ENCODE measurements at places on chromosomes 11 and 22.

- no peak for DNase-seq
These were observed 37.1 kb downstream of the TST start for GRCh38 chr22:36982136-36982535.

GRCh38 chr22:25747245-25747944 lies 5.4 kb downstream of the MYO18B start:
- peak; percentile 85 for DNase-seq

DNA sequence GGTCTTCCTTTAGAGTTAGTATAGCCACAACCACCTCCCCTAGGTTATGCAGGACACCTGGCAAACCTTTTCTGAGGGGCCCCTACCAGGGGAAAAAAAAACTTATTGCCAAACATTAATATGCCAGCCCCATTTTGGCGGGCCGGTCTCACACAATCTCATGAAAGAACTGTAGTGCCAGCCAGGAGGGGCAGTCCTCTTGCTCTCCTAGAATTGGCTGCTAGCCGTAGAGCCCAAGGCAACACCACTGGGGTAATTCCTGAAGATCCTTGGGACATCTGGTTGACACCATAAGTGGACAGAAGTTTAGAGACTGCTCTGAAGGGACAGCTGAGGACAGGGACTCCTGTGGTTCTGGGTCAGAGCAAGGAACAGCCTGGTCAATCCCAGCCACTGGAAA lies 24.2 kb downstream of the NAV2 start:
- no peak for DNase-seq

DNA sequence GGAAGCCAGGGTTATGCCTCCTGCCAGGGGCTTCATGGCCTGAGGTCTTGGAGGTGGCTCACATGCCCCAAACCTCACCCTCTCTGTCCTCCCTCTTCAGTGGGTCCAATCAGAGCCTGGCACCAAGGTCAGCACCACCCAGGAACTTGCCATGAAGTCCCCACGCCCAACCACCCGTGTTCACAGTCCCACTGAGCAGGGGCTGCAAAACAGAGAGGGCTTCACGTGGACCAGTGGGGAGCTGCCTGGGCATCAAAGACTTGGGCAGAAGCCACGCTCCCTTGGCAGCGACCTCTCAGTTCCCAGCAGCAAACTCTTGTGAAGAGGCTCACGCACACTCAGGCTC lies 425.8 kb upstream of the B3GAT1 start:
- DNase-seq: no peak

- DNase-seq: peak; percentile 53
These were observed 34.4 kb upstream of the CD5 start for GRCh38 chr11:61067782-61068446.

DNA sequence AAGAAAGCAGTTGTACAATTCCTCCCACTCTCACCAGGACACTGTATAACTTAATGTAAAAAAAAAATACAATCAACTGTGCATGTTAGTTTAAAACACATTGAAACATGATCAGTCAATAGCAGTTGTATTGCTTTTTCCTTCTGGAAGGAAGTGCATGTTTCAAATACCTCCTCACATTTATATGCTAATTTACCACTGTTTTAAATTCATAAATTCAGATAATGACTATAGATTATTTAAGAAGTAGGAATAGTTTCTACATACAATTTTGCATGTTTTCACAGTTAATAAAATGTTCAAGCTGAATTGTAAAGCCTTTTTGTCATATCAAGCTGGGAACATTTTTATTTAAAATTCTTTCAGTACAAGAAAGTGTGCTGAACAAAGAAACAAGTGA lies 3.3 kb downstream of the GRIA4 start:
- no peak for DNase-seq

DNA sequence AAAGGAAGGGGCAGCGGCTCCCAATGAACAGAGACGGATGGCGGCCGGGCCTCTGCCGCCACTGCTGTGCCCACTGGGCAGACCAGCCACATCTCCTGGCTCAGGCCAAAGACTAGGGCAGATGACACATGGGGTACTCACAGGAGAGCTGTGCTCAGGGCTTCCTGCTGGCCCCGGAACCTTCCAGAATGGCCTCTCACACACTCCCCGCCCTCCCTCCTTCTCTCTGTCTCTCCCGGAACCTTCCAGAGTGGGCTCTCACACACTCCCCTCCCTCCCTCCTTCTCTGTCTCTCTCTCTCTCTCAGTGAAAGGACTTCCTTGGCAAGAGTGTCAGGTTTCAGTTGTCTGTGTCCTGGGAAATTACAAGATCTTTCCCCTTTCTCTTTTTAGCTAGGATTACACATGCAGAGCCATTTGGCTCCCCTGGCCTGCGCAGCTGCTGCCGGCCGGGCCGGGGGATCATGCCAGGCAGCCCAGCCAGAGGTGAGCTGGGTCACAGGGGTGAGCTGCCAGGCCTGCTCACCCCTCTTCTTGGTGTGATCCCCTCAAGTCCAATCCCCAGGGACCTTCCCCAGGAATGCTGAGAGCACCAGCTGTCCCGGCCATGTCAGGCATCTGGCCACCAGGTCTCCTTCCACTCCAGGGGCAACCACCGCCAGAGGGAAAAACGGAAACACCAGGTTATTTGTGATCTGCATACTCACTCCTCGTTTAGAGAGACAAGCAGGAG lies 45.3 kb upstream of the ADA2 start:
- peak; percentile 51 for DNase-seq

DNA sequence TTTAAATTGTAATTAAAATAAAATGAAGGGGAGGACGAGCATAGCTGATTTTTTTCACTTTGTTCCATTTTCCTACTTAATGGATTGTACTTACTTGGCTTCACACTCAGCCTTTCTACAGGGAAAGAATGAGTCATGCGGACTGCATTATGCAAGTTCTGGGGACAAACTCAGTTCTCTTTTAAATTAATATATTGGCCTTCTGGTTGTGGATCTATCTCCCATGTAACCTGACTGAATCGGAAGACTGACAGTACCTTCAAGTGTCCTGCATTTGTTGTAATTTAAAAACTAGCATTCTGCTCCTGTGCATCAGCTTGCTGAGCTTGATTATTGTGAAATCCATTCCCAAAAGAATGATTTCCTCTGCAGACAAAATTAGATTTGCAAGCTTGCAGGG lies 12.2 kb downstream of the OR8D1 start:
- DNase-seq: no peak

DNA sequence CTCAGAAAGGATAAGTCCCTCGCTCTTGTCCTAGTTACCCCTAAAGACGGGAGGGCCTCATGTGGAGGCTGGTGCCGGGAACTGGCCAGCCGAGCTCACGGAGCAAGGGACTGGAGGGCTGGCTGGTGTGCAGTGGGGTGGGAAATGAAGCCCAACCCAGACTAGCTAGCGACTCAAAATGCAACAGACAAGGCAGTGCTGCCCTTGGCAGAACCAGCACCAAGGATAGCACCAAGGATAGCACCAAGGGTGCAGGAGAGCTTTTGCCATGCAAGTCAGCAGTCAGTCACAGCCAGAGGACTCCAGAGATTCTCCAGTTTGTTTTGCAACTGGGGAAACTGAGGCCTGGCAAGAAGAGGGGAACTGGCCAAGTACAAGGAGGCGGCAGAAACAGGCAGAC lies 6.5 kb upstream of the BATF2 start:
- DNase-seq: no peak

DNA sequence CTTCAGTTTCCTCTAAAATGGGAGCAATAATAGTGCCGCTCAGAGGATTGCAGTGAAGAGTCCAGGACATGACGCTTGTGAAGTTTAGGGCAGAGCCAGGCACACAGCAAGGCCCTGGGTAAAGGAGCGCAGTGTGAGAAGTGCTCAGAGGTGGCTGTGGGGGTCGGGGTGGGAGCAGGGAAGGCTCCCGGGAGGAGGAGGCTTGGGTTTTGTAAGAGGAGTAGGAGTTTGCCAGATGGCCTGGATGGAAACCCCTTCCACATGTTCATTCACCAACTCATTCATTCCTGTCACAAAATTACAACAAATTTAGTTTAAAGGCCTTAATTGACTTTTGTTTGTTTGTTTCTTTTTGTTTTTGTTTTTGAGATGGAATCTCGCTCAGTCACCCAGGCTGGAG lies 17.0 kb downstream of the CRYBB2 start:
- no peak for DNase-seq

DNA sequence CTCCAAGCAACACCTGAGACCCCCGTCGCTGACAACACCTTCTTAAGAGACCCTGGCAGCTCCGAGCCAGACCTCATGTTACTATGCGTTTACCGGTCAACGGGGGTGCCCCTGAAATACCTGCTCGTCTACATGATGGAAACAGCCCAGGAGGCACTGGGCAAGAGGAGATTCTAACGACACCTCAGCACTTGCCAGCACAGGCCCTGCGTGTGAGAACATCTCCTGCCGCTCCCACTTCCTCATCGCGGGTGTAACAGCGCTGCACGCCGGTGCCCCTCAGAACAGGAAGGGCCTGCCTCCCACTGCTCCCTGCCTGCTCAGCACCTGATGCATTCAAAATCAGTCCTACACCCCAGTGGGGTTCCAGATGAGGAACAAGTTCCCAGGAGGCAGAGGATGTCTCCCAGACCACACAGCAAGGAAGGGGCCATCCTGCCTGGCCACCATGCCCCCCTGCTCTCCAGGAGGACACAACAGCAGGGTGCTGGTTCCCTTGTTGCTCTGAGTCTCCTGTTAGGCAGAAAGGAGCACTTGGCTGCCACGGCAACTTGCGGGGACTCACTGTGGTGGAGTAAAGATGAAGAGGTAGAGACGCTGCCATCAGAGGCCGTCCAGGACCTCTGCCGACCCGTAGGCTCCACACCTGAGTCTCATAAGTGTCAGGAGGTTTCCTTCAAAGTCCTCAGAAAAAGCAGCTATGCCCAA lies 2.1 kb downstream of the TOLLIP start:
- no peak for DNase-seq

DNA sequence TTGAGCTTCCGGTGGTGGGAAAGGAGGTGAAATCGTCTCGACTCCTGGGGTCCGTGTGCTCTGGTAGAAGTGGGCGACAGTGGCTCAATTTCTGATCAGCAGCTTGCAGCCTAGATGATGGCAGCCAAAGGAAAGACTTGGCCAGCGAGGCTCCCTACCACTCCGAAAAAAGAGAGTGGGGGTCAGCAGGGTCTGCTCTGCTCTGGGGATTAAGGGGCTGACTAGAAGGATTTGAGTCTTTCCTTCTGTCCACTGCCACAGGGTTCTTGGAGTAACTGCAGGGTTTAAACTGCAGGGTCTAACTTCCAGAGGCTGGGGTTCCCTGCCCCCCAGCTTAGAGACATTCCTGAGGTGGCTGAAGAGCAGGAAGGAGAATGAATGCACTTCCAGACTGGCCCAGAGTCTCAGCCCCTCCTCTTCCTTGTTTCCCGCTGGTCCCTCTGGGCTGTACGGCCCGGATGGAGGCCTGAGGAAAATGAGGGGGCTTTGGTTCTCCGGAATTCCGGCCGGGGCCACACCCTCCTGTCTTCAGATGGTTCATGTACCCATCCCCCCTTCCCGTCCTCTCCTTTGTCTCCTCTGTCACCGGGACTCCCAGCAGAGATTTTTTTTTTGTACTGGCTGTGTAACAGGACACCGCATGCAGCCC lies 907 bp downstream of the SERPINH1 start:
- peak; percentile 64 for DNase-seq

DNA sequence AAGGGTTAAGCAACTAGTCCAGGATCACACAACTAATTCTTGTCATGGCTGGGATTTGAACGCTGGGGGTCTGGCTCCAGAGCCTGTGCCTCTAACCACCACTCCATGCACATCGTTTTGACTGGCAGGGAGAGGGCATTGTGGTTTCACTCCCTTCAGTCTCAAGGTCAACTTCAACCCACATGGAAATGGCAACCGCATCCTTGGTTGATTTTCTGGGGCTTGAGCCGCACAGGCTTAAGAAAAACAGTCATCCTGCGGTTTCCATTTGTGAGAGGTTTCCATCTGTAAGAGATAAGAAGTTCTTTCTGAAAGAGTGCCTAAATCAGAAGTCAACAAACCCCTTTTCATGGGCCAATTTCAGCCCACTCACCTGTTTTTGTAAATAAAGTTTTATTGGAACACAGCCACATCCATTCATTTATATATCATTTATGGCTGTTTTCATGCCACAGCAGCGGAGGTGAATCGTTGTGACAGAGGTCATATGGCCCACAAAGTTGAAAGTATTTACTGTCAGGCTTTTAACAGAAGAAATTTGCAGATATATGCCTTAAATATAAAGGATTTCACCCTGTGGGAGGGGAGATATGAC lies 65.7 kb downstream of the SGSM1 start:
- no peak for DNase-seq

GRCh38 chr22:50190941-50191741 lies 5.4 kb downstream of the TRABD start:
- DNase-seq: peak; percentile 78

- no peak for DNase-seq
These were observed 20.5 kb upstream of the GRIA4 start for GRCh38 chr11:105589346-105589745.

- no peak for DNase-seq
These were observed 33.5 kb upstream of the TOLLIP start for GRCh38 chr11:1342946-1343345.

GRCh38 chr11:47915374-47915773 lies 65.0 kb upstream of the PTPRJ start:
- DNase-seq: peak; percentile 33

GRCh38 chr22:24164940-24165339 lies 16.3 kb upstream of the SUSD2 start:
- peak; percentile 80 for DNase-seq

- DNase-seq: no peak
These were observed 117.5 kb downstream of the FEZ1 start for GRCh38 chr11:125378571-125378970.

GRCh38 chr22:41713004-41713403 lies 13.7 kb downstream of the MEI1 start:
- DNase-seq: no peak

GRCh38 chr11:28702450-28702790 lies 594.2 kb downstream of the METTL15 start:
- DNase-seq: no peak

DNA sequence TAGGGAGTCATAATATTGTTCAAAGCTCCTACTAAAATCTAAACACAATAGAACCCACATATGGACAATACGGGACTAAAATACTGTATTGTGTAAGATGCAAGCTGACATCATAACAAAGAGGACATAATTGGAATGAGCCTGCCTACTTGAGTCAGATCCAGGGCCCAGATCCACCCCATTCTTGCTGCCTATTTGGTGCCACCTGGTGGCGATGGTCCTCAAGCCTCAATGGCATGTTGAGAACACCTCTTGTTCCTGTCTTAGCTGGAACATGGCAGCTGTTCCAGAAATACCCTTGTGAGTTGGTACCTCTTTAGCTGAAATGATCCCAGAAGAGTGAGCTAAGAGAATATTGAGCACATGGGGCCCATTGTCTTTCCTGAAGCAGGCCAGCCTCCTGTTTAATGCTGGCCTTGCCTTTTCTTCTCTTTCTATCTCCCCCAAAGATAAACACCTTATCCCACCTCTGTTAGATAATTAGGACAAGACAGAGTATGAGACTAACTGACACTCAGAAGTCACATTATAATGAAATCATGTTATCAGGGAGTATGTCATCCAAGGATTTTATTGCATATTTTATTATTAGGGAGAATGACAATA lies 680.9 kb upstream of the ANO5 start:
- peak; percentile 36 for DNase-seq

- DNase-seq: no peak
These were observed at the start of gene HORMAD2 for GRCh38 chr22:30079952-30080533. Gene HORMAD2, plus strand, starts transcription at chr22:30080464. Its CDS starts 13,489 bp downstream, at chr22:30093953.

GRCh38 chr22:46453006-46453828 lies 84.2 kb downstream of the CELSR1 start:
- DNase-seq: no peak

GRCh38 chr11:60834742-60835533 lies 7.0 kb upstream of the CCDC86 start:
- DNase-seq: no peak

- DNase-seq: no peak
These were observed 5.7 kb downstream of the CBLIF start for GRCh38 chr11:59839615-59840014.
